Prostate gland (tissue), 2 donors: ENCODE measurements at places on chromosomes 6 and 20.

GRCh38 chr6:15690510-15690909 is 27.7 kb upstream of the DTNBP1 start:
- H3K27me3 ChIP-seq = no peaks in the 10 kb centered on the region
- H3K36me3 ChIP-seq = no peaks in the 10 kb centered on the region
- no peak overlapping the region for H3K27ac ChIP-seq
- H3K4me1 ChIP-seq = no peaks in the 10 kb centered on the region

DNA sequence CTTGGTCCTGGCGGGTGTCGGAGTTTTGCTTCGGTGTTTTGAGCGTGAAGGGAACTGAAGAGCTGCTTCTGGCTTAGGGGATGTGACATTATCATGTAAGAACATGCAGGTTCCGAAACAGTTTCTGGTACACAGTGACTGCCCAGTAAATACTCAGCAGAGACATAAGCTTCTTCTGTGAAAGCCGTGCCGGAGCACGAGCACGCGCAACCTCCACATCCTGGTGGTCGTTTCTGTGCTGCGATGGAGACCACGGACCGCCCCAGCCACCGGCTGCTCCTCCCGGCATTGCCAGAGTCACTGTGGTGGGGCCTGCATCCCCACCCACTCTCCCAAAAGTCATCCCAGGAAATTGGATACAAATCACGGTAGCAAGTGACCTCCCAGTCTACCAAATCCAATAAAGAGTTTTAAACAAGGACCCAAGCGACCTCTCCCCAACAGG is 18.7 kb downstream of the KIF25 start:
- no peaks in the 10 kb centered on the region for H3K27me3 ChIP-seq
- H3K4me3 ChIP-seq = no peak overlapping the region

- DNase-seq = no peak
- H3K27me3 ChIP-seq = no peaks in the 10 kb centered on the region
- no peaks in the 10 kb centered on the region for H3K4me1 ChIP-seq
Observed at GRCh38 chr6:34005901-34006531, 139.9 kb downstream of the GRM4 start.

- no peak overlapping the region for H3K4me3 ChIP-seq
- no peaks in the 10 kb centered on the region for H3K4me1 ChIP-seq
- no peak for DNase-seq
Observed at GRCh38 chr6:125471667-125472066, 169.9 kb upstream of the HDDC2 start.

GRCh38 chr20:47544240-47544639 is 42.6 kb downstream of the NCOA3 start:
- no peak overlapping the region for H3K27ac ChIP-seq
- no peaks in the 10 kb centered on the region for H3K36me3 ChIP-seq
- H3K4me3 ChIP-seq = no peak overlapping the region
- no peaks in the 10 kb centered on the region for H3K4me1 ChIP-seq
- DNase-seq = no peak

DNA sequence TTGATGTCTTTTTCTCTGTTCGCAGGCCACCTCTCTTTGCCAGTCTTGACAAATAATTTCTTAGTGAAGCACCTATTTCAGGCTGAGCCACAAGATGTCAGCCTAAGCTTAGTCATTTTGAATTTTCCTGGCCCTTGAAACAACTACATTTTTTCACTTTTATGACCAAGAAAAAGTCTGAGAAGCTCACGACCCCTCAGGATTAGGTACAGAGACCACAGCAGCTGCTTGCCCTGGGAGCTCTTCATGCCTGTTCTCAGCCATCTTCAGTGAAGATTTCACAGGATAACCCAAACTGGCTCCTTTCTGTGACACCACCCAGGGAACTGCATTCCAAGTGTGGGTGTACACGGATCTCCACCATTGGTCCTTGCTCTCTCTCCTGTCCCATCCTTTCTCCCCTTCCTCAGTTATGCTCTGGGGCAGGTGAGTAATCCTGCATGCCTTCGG is 38.4 kb upstream of the SPTLC3 start:
- DNase-seq = no peak
- H3K4me1 ChIP-seq = no peaks in the 10 kb centered on the region
- no peak overlapping the region for H3K4me3 ChIP-seq
- H3K36me3 ChIP-seq = no peaks in the 10 kb centered on the region
- no peaks in the 10 kb centered on the region for H3K27me3 ChIP-seq

DNA sequence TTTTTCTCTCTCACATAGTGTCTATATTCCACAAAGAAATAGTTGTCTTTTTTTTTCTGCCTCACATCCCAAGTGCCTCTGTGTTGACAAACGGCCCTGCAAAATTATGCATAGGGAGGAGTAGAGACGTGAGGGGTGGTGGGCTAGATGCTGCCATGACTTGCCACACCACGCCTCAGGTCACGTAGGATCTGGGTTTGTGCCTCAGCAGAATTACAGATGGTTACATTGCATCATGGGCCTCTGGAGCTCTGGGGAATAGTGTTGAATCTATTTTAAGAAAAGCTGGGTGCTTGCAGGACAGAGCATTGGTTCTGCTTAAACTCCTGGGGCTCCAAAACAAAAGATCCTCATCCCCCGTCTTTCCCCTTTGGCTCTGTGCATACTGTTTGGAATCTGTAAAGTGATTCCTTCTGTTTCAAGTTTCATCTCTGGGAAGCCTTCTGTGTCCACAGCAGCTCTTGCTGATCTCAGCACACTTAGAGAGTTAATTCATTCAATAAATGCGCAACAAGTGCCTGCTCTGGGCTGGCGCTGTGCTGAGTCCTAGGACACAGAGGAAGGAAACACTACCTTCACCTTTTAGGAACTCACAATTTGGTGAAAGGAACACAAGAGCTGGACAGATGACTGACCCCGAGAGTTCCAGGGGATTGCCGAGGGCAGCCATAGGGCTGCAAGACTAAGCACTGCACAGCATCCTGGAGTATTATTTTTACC is 2.4 kb downstream of the FANCE start:
- no peak overlapping the region for H3K4me3 ChIP-seq
- no peak for DNase-seq
- peak overlapping the region; percentile 31 for H3K27ac ChIP-seq
- H3K36me3 ChIP-seq = no peaks in the 10 kb centered on the region
- H3K27me3 ChIP-seq = no peaks in the 10 kb centered on the region

DNA sequence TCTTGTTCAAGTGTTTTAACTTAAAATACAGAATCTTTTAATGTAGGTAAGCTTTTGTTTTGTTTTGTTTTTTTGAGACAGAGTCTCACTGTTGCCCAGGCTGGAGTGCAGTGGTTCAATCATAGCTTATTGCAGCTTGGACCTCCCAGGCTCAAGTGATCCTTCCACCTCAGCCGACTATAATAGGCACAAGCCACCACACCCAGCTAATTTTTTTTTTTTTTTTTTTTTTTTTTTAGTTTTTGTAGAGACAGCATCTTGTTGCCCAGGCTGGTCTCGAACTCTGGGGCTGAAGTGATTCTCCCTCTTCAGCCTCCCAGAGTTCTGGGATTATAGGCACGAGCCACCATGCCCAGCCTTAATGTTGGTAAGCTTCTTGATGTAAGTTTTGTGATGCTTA is 3.3 kb downstream of the EFHC1 start:
- H3K36me3 ChIP-seq = no peaks in the 10 kb centered on the region
- no peaks in the 10 kb centered on the region for H3K27me3 ChIP-seq
- no peak overlapping the region for H3K27ac ChIP-seq
- H3K4me3 ChIP-seq = no peak overlapping the region
- H3K4me1 ChIP-seq = no peaks in the 10 kb centered on the region

GRCh38 chr6:169638915-169639314 is 62.9 kb downstream of the WDR27 start:
- H3K4me1 ChIP-seq = no peaks in the 10 kb centered on the region
- H3K4me3 ChIP-seq = no peak overlapping the region
- no peak overlapping the region for H3K27ac ChIP-seq
- no peaks in the 10 kb centered on the region for H3K36me3 ChIP-seq
- no peak for DNase-seq
- H3K27me3 ChIP-seq = no peaks in the 10 kb centered on the region

GRCh38 chr20:34713194-34713943 is 9.2 kb downstream of the TP53INP2 start:
- H3K4me3 ChIP-seq = no peak overlapping the region
- peaks cover 5% of the 10 kb centered on the region for H3K4me1 ChIP-seq
- H3K27me3 ChIP-seq = no peaks in the 10 kb centered on the region
- H3K27ac ChIP-seq = no peak overlapping the region
- DNase-seq = no peak
- no peaks in the 10 kb centered on the region for H3K36me3 ChIP-seq

GRCh38 chr20:15705975-15706374 is 867.3 kb downstream of the KIF16B start:
- no peak overlapping the region for H3K27ac ChIP-seq
- no peaks in the 10 kb centered on the region for H3K27me3 ChIP-seq
- no peak overlapping the region for H3K4me3 ChIP-seq
- no peak for DNase-seq
- H3K36me3 ChIP-seq = no peaks in the 10 kb centered on the region

DNA sequence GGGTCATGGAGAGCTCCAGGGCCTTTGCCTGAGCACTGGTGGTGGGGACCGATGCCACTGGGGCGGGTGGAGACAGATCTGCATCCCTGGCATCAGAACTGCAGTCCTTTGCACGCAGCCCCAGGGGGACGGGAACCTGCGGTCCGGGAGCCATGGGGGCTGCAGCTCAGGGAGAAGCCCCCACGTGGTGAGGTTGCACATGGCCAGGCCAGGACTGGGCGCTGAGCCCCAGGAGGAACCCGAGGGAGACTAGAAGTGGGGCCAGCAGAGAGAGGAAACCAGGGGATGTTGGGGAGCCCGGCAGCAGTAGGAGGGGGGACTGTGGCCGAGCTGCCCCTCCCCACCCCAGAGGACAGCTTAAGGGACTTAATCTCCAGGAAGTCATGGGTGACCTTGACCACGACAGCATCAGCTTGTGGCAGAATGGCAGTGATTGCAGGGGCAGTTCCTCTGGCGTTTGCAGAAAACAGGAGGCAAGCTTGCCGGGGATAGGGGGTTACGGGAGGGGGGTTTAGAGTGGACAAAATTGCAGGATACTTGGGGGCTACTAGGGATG is 18.0 kb upstream of the LSM14B start:
- no peak overlapping the region for H3K27ac ChIP-seq
- H3K4me3 ChIP-seq = no peak overlapping the region
- H3K36me3 ChIP-seq = no peaks in the 10 kb centered on the region
- H3K4me1 ChIP-seq = no peaks in the 10 kb centered on the region

DNA sequence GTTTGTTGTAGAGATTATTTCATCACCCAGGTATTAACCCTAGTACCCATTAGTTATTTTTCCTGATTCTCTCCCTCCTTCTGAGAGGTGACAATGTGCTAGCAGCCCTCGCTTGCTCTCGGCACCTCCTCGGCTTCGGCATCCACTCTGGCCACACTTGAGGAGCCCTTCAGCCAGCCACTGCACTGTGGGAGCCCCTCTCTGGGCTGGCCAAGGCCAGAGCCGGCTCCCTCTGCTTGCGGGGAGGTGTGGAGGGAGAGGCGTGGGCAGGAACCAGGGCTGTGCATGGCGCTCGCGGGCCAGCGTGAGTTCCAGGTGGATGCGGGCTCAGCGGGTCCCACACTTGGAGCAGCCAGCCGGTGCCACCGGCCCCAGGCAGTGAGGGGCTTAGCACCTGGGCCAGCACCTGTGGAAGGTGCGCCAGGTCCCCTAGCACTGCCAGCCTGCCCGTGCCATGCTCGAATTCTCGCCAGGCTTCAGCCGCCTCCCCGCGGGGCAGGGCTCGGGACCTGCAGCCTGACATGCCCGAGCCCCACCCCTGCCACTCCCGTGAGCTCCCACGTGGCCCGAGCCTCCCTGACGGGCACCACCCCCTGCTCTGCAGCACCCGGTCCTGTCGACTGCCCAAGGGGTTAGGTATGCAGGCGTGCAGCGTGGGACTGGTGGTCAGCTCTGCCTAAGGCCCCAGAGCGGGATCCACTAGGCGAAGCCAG is 221.9 kb downstream of the WDR27 start:
- H3K27me3 ChIP-seq = no peaks in the 10 kb centered on the region
- H3K36me3 ChIP-seq = no peaks in the 10 kb centered on the region
- no peaks in the 10 kb centered on the region for H3K4me1 ChIP-seq

DNA sequence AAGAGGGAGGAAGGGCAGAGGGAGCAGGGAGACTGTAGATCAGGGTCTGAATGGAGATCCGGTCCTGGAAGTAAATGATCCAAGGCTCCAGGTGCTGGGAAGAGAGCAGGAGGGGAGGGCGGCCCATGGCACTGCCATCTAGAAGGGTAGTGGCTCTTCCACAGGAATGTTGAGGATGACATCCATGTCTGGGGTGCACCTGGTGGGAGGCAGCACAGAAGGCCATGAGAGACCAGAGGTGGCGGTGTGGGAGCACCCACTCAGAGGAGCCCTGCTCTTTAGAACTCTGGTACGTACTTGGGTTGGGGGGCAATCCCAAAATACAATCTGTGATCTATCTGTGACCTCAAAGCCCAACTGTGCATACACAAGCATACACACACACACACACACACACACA is 13.5 kb downstream of the DEFB132 start:
- no peak overlapping the region for H3K27ac ChIP-seq
- H3K36me3 ChIP-seq = no peaks in the 10 kb centered on the region
- H3K27me3 ChIP-seq = no peaks in the 10 kb centered on the region
- H3K4me1 ChIP-seq = no peaks in the 10 kb centered on the region
- no peak for DNase-seq

- DNase-seq = no peak
- no peaks in the 10 kb centered on the region for H3K36me3 ChIP-seq
- no peak overlapping the region for H3K4me3 ChIP-seq
Observed at GRCh38 chr20:62659488-62660239, 17.4 kb downstream of the SLCO4A1 start.

- no peaks in the 10 kb centered on the region for H3K36me3 ChIP-seq
- no peak for DNase-seq
- H3K4me1 ChIP-seq = peaks cover 2% of the 10 kb centered on the region
- no peaks in the 10 kb centered on the region for H3K27me3 ChIP-seq
- no peak overlapping the region for H3K4me3 ChIP-seq
Observed at GRCh38 chr6:140779991-140780596, 1352.6 kb upstream of the GJE1 start.

GRCh38 chr6:139402876-139403386 is 28.5 kb upstream of the CITED2 start:
- no peak overlapping the region for H3K27ac ChIP-seq
- no peak overlapping the region for H3K4me3 ChIP-seq
- no peaks in the 10 kb centered on the region for H3K27me3 ChIP-seq
- H3K36me3 ChIP-seq = no peaks in the 10 kb centered on the region
- H3K4me1 ChIP-seq = peaks cover 5% of the 10 kb centered on the region

DNA sequence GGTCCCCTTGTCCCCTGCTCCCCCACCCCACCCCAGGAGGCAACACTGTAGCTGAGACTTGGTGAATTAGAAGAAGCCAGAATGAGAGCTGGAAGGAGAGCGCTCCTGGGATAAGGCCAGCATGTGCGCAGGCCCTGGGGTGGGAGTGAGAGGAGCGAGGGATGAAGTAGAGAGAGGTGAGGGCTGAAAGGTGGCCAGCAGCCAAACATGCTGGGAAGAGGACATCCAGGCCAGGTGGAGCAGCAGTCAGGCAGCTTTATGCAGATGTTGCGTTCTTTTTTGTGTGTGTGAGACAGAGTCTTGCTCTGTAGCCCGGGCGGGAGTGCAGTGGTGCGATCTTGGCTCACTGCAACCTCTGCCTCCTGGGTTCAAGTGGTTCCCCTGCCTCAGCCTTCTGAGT is 2.2 kb upstream of the BPIFB1 start:
- no peak for DNase-seq
- H3K27ac ChIP-seq = no peak overlapping the region
- H3K4me1 ChIP-seq = no peaks in the 10 kb centered on the region
- no peak overlapping the region for H3K4me3 ChIP-seq
